ENCODE measurements at places on chromosomes 12 and 14.

DNA sequence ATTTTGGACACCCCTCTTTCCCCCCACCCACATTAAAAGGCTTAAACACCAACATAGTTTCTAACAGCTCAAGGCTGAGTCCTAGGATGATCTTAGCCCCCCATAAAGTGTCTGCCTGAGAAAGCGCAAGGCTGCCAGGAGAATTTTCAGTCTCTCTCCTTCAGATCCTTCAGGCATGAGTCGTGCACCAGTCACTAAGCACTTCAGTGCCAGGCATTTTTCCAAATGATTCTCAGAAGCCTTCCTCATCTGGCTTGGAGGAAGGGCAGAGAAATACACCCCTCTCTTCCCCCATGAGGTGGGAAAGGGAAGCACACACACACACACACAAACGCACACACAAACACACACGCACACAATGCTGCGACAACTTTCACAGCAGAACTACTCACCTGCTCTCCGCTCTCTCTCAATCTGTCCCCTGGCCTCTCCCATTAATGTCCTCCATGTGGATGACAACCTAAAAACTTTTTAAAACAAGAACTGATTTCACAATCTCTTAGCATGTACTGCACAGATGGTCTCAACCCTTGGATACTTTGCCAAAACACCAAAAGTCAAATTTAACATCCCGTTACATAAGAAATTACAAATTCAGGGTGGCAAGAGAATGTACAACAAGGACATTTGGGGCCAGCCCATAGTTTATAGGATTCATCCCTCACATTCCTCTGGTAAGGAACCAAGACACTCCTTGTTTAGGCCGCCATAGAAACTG, 49.8 kb downstream of the CKAP4 start:
- DNase-seq: no peak

GRCh38 chr12:28079539-28079938, 107.0 kb upstream of the PTHLH start:
- no peak for DNase-seq

DNA sequence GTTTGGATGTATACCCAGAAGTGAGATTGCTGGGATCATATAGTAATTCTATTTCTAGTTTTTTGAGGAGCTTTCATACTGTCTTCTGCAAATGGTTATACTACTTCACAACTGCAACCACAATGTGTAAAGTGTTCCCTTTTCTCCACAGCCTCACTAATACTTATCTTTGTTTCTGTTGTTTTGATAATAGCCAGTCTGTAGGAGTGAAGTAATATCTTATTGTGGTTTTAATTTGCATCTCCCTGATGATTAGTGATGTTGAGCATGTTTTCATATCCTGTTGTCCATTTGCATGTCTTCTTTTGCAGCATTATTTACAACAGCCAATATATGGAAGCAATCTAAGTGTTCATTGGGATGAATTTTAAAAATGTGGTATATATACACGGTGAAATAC, 29.9 kb downstream of the GABARAPL1 start:
- DNase-seq: no peak

DNA sequence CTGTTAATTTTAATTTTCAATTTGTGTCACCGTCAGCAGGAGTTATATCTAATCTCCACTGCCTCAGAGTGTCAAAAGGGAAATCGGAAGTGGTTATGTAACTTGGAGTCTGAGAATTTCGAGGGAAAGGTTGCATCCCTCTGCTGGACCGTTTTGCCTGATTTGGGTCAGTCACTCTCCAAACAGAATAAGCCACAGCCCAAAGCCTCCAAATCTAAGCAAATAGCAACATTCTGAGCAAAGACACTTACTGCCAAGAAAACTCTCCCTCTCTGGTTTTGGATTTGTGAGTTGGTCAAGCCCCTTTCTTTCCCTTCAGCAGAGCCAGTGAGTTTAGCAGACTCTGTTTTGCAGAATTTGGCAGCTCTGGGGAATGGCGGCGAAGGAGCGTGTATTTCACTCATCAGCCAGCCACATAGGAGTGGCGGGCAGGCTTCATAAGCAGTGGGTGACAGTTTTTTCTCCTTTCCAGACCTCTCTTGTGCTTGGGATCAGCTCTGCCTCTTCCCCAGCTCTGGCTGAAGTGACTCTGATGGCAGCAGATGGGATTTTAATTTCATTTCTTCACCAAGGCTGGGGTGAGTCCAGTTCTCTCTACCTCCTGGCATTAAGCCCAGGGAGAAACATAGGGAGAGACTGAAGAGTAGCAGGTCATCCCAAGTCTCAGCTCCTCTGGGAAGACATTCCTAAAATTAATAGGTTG, 218.7 kb upstream of the NOS1 start:
- no peak for DNase-seq

GRCh38 chr14:75769047-75769685, 108.1 kb downstream of the TTLL5 start:
- no peak for DNase-seq

DNA sequence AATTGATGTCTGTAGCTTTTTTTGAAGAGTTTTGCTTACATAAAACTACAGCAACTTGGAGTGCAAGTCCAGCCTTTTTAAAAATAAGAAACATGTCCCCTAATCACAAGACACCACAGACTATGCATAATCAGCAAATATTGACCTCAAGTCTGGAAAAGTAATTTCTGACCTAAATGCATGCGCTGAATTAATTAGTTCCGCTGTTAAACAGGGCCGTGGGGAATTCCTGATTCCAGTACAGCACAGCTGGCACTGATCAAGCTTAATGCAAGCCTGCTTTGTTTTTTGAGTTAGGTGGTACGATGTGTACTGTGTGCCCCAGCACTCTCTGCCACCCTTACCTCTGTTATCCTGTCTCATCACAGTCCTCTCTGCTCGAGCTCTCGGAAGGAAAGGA, 9.2 kb downstream of the MLH3 start:
- peak; percentile 60 for DNase-seq

- no peak for DNase-seq
These were observed 107.8 kb downstream of the DUSP6 start for GRCh38 chr12:89244536-89244935.

- DNase-seq: no peak
These were observed 51.0 kb upstream of the STK38L start for GRCh38 chr12:27193106-27193505.

DNA sequence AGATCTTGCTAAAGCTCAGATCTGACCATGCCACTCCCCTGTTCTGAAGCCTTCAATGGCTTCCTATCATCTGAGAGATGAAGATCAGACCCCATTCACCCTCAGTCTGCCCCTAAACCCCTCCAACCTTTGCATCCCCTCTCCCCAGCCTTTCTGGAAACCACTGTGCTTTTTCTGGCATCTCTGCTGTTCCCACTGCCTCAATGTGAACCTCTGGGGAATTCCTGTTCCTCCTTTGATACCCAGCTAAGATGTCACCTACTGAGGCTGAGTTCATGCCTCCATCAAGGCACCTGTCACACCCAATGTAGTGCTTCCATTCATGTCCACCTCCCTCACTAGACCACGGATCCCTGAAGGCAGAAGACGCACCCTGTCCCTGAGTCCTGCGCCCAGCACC, 19.3 kb downstream of the CYP46A1 start:
- no peak for DNase-seq

GRCh38 chr14:92991536-92991935, 68.6 kb downstream of the CHGA start:
- no peak for DNase-seq

- no peak for DNase-seq
These were observed 10.7 kb downstream of the ERP29 start for GRCh38 chr12:112023759-112024396.

GRCh38 chr12:66903782-66904396, 225.0 kb upstream of the GRIP1 start:
- DNase-seq: peak; percentile 14

DNA sequence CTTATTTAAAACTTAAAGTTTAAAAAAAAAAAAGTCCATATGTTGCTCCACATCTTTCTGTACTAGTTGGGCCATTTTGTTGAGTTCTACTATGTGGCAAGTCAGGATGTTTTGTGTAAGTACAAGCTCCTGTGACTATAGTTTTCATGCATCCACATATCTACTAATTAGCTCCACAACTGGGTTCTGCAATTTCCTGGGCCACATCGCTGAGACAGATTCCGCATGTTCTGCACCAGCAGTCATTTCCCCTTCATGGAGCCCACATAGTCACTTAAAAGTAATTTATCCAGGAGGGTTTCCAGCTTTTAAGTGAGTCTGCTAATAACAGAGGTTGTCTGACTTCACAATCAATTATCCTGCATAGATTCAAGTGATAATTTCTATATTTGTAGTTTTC, 461.4 kb downstream of the ZFP36L1 start:
- no peak for DNase-seq

DNA sequence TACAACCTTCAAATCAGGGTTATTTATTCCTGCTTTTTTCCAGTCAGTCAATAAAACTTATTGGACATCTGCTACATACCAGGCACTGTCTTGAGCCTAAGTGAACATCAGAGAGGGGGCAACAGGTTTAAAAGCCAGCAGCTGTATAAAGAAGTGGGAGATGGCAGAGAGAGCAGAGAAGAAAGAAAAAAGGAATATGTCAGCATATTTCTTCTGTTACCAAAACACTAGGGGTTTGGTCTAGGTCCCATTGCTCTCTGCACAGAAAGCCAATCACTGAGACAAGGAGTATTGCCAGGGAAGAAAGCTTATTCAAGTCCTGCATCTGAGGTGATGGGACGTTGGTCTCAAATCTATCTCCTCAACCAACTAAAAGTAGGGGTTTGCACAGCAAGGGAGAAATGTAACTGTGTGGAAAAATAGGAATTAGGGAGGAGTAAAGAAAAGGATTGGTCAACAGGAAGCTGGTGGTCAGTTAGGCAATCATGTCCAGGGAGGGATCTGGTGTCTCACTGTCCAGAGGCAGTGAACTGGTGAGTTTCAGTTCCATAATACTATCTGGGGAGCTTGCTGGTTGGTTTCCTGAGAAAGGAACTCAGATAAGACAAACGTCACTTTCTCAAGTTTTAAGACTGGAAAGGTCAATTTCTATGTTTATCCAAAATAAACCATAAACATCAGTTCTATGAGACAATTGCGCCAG, 107.5 kb downstream of the PHLDA1 start:
- no peak for DNase-seq

- peak; percentile 36 for DNase-seq
These were observed 48.7 kb upstream of the LALBA start for GRCh38 chr12:48618541-48618940.

- peak; percentile 94 for DNase-seq
These were observed at the start of gene SHMT2 for GRCh38 chr12:57229634-57230380. Gene SHMT2, plus strand, starts transcription at chr12:57229711. Its CDS starts 68 bp downstream, at chr12:57229779.

- no peak for DNase-seq
These were observed 66.7 kb downstream of the CCER1 start for GRCh38 chr12:90888316-90888715.

- no peak for DNase-seq
These were observed 502 bp upstream of the MBIP start for GRCh38 chr14:36320897-36321381.

DNA sequence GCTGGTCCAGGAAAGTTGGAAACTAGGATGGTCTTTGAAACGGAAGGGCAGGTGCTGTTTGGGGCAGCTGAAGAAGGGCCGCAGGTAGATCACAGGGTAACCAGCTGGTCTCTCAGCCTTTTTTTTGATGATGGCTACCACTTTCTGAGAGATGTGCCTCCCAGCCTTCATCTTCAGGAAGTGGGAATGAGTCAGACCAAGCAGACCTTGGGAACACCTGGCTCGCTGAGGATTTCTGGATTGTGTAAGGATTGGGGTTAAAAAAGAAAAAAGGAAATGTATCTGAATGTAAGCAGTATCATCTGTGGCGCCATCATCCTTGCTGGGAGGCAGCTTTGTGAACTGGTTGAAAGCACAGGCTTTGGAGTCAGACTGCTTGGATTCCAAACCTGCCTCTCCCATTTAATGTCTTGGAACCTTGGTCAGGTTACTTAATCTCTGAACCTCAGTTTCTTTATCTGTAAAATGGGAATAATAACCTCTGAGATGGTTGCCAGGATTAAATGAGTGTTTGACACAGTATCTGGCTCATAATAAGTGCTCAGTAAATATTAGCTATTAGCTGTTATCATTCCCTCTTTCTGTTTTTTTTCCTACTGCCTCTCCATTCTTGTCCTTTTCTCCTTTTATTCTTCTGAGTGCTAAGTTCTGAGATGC, 1.7 kb downstream of the PRPF40B start:
- no peak for DNase-seq

- DNase-seq: no peak
These were observed 84.2 kb upstream of the LRIG3 start for GRCh38 chr12:59004456-59004855.

GRCh38 chr12:104234926-104235499, 19.4 kb downstream of the TXNRD1 start:
- no peak for DNase-seq

DNA sequence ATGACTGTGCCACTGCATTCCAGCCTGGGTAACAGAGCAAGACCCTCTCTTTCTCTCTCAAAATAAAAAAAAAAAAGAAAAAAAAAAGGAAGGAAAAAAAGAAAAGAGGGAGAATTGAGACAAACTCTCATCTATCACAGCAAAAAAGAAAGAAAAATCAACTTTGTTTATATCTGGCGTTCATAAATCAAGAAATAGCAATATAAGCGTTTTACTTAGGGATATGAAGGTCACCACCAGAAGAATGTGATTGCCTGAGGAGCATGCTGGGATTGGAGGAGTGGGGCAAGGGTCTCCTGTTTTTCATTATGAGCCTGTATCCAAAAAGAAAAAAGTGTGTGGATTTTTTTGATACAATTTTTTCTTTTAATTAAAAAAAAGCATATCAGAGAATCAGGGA, 78.4 kb downstream of the HECTD4 start:
- no peak for DNase-seq

- DNase-seq: no peak
These were observed 57.6 kb upstream of the DDX11 start for GRCh38 chr12:31016057-31016456.

DNA sequence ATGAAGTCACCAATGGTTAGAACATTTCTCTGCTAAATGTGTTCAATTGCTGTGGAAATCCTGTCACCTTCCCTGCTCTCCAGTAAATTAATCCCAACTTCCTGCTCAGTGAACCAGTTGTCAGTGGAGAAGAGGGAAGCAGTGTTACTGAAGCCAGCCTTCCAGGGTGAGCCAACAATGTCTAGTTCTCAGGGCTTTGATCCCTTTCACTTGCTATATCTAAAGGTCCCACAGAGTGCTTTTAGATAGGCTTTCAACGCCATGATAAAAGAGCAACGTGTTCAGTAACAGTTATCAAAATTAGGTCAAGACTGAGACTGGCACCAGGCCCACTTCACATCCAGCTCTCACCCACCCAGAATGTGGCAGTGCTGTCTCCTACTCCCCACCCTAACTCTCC, 139.7 kb downstream of the KCNH5 start:
- no peak for DNase-seq

DNA sequence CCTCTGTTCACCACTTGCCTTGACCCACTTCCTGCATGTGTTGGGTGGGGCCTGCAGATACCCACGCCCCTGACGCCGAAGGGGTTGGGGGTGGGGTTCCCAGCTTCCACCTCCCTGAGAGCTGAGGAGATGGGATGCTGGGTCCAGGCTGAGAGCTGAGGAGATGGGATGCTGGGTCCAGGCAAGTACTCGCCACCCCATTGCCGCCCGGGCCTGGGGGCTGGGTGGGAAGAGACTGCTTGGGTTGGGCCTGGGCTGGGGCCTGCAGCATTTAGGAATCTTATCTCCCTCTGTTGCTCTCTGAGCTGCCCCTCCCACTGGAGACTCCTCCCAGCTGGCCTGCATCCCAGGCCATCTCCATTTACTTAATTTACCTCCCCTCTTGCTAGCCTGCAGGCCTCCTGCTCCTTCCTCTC, 17.4 kb downstream of the TEAD4 start:
- no peak for DNase-seq
